ENCODE measurements at places on chromosomes 2 and 18.

- DNase-seq: no peak
These were observed 396.9 kb upstream of the NXPH2 start for GRCh38 chr2:139177041-139177440.

DNA sequence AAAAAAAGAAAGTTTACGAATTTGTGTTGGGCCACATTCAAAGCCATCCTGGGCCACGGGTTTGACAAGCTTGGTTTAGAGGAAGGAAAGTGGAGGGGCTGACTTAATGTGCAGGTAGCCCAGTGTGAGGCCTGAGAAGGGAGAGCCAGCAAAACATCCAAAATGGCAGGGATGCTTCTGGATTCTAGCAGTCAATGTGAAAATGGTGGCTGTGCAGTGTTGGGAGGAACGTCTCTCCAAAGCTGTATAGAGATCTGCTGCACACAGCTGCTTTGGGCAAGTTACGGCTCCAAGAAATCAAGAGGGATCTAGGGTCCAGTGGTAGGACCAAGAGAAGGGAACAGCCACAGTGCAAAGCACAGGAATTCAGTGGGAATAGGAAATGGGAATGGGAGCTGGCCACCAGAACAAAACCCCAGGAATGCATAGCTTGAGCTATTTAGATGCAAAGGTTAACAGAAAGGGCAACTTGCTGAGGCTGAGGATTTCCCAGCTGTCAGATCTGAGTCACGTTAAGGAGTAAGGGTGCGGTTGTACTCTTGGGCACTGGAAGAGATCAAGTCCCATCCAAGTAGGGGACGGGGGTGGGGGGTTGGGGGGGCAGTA, 70.6 kb downstream of the B3GNT2 start:
- DNase-seq: peak; percentile 51

- peak; percentile 17 for DNase-seq
These were observed 54.5 kb downstream of the SIGLEC15 start for GRCh38 chr18:45879681-45880655.

GRCh38 chr18:74499633-74500032, 3.5 kb downstream of the CNDP2 start:
- DNase-seq: no peak

- no peak for DNase-seq
These were observed 20.6 kb downstream of the EFR3B start for GRCh38 chr2:25062511-25062917.

- peak; percentile 49 for DNase-seq
These were observed 24.7 kb downstream of the COPS7B start for GRCh38 chr2:231810905-231811304.

DNA sequence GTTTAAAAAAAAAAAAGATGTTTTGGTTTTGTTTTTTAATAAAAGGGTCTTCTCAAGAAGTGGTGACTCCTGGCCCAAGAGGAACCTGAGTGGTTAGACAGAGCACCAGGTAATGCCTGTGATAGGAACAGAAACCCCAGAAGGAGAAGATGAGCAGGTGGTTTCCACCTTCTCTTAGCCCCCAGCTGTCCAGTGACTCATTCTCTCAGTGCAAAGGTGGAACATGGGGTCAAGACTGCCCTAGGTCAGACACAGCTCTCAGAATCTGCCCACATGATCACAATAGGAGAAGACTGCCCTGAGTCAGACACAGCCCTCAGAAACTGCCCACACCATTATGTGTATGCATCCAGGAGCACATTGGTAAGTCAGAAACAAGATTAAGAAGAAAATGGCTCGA, 61.8 kb downstream of the TBC1D8 start:
- no peak for DNase-seq

GRCh38 chr2:33240178-33240577, 236.3 kb upstream of the RASGRP3 start:
- DNase-seq: no peak

GRCh38 chr18:22711192-22711685, 221.9 kb upstream of the RBBP8 start:
- peak; percentile 42 for DNase-seq

- DNase-seq: no peak
These were observed 55.7 kb downstream of the GLI2 start for GRCh38 chr2:120791243-120791961.

GRCh38 chr2:144453486-144454158, 66.3 kb downstream of the ZEB2 start:
- no peak for DNase-seq

- no peak for DNase-seq
These were observed 21.0 kb downstream of the SLC20A1 start for GRCh38 chr2:112666761-112667122.

DNA sequence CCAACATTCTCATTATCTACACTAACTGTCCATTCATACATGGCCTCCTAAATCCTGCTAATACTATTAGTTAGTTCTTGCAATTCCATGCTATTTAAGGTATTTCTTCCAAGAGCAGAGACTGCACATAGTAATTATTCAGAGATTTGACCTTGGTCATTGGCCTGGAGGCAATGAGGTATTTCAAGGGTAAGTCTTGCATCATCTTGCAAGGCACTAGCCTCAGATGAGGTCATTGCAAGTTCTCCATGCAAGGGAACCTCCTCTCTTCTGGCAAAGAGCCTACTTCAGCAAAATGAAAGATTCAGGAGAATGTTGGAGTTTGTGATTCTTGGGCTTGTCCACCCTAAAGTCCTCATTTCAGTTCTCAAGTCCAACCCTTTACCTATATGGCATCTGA, 48.5 kb upstream of the IKZF2 start:
- no peak for DNase-seq

- no peak for DNase-seq
These were observed 703.8 kb upstream of the FSHR start for GRCh38 chr2:49858113-49858490.

DNA sequence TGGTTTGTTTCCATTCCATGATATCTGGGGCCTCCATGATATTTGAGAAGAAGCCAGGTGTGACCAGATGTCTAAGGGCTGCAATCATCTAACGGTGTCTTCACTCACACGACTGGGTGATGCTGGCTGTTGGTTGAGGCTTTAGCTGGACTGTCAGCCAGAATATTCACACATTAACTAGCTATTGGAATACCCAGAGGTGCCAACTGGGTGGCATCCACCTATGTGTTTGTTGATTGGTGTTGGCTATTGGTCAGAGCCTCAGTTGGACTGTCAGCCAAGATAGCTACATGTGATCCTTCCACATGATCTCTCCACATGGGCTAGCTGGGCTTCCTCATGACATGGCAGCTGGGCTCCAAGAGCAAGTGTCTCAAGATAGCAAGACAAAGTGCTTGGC, 117.4 kb downstream of the CDCA7 start:
- no peak for DNase-seq

DNA sequence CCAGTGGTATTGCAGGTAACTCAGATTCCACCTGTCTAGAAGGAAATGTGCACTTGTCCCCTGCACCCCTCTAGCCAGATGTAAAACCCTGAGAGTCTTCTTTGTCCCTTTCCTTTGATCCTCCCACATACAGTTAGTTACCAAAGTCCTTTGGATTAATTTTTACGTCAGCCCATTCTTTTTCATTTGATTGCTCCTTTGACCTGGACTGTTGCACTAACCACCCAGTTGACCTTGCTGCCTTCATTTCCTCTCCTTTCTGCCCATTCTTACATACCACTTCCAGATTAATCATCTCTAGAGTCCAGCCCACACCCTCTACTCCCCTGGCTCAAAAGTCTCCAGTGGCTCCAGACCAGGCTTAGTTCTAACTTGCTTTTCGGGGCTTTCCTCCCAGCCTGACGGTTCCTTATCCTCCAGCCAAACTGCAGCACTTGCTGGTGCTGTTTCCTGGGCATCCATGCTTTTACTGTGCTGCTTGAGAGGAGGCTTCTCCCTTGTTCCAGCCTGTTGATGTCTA, 99.3 kb downstream of the SPTBN1 start:
- DNase-seq: no peak

DNA sequence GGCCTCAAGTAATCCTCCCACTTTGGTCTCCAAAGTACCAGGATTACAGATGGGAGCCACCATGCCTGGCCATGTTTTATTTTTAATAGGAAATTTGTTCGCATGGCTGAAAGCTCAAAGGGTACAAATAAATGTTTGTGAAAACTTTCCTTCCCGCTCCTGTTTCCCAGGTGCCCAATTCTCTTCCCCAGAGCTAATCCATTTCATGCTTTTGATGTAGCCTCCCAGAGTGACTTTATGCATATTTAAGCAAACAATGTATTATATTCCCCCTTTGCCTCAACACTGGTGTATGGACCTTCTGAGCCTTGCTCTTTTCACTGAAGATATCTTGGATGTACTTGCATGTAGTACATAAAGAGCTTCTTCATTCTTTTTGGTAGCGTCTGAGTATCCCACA, 52.5 kb upstream of the ITSN2 start:
- no peak for DNase-seq

GRCh38 chr2:98164256-98164655, 77.3 kb downstream of the VWA3B start:
- DNase-seq: no peak

- DNase-seq: no peak
These were observed 31.9 kb downstream of the CIB4 start for GRCh38 chr2:26609205-26609631.

GRCh38 chr18:36330435-36331052, 33.0 kb downstream of the FHOD3 start:
- no peak for DNase-seq

Measured in AG09309 (cell line).